ENCODE measurements at places on chromosomes 1 and 21. TPM values are rescaled to one million over a fixed set of nuclear protein-coding genes. Genes with fewer than 3 reads are reported as not detected.

The GJB5 gene
- total RNA-seq, result not detected

The ABCG1 gene
- 37.8 TPM for total RNA-seq

The TMEM52 gene
- 0.42 TPM for total RNA-seq

The SHISA4 gene
- 10.4 TPM for total RNA-seq

The CD101 gene
- total RNA-seq, result 0.11 TPM

The BGLAP gene
- total RNA-seq, result 0.32 TPM

The AGMAT gene
- total RNA-seq, result 1.4 TPM

The ACTA1 gene
- not detected for total RNA-seq

Measured in pulmonary artery endothelial cell (primary cell).